ENCODE measurements at places on chromosomes 12 and 14.

DNA sequence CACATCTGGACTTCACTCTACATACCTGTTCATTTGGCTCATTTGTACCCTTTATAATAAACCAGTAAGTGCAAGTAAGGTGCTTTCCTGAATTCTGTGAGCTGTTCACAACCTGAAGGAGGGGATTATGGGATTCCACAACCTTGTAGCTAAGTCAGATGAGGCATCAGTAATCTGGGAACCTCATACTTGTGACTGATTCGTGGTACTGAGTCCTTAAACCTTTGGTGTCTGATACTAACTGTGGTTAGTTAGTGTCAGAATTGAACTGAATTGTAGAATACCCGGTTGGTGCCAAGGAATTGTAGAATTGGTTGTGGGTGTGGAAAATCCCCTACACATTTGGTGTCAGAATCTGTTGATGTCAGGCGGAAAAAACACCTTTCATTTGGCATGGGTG is 83.4 kb downstream of the TMX1 start:
- peak; percentile 8 for DNase-seq

GRCh38 chr14:21978184-21978998 is 304.8 kb upstream of the OR4E1 start:
- peak; percentile 49 for DNase-seq

GRCh38 chr14:104563742-104564615 is 15.6 kb upstream of the C14orf180 start:
- DNase-seq: peak; percentile 63

- DNase-seq: no peak
Observed at GRCh38 chr12:75289753-75290152, 40.4 kb downstream of the CAPS2 start.

Measured in stimulated activated CD4-positive, alpha-beta T cell treated with anti-CD3 and anti-CD28 coated beads, Interleukin-1b, Interleukin-23, amount 100 ng/mL, for 48 hours (primary cell).